ENCODE measurements at places on chromosomes 6 and 20.

- DNase-seq: no peak
Observed at GRCh38 chr6:42556462-42556861, 7.4 kb upstream of the UBR2 start.

DNA sequence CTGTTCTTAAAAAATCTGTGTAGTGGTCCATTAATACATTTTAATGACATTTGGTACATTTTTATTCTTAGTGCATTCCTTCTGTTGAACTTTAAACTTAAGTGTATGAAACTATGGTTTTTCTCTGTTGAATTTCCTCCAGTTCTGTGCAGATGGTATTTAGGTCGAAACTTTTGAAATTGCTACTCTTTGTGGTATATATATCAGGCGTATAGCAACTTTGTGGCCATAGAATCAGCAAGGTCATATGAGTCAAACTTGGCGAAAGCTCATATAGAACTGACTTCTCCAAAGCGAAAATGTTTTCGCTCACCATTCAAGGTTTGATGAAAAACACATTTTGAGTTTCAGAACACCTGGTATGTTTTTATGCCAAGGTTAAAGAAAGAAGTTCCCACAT is 93.7 kb downstream of the MAP3K4 start:
- no peak for DNase-seq

DNA sequence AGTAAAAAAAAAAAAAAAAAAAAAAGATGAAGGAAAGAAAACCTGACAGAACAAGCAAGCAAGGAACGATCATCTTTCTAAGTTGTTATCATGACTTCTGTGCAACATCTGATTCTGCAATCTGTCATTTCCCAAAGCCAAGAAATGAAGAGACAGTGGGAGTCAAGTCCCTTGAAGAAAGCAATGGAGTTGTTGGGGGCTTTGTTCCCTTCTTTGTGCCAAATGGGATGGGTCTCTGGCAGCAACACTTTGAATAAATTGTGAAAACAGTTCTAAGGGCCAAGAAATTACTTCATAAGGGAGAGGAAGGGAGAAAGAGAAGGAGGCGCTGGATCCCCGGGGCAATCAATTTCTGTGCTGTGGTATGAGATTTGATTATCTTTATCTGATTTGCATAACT is 33.3 kb upstream of the RSPO3 start:
- DNase-seq: no peak

- no peak for DNase-seq
Observed at GRCh38 chr6:51094271-51094670, 275.6 kb downstream of the TFAP2B start.

DNA sequence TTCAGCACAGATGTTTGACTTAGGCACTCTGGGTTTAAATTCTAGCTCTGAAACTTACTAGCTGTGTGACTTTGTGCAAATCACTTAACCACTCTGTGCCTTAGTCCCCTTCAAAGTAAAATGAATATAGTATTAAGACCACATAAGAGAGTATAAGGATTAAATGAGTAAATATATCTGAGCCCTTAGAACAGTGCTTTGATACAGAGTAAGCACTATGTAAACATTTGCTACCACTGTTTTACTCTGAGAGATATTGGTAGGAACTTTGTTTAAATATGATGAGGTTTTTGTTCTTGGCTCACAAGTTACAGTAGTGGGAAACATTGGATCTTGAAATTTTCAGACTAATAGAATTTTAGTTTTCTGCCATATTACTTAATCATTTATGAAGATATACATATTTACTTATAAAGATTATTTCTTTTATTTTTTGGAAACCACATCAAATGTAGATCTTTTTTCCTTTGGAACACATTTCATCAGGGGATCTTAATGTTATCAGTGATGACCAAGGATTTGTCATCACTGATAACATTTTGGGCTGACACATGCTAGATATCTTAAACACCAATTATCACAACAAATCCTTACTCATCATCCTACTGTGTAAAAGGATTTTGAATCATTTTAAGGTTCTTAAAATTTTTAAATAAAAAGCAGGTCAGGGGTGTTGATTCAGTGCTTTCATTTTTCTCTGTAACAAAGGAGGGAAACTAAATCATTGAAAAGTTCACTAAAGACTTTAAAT is 226.2 kb downstream of the EYA4 start:
- DNase-seq: no peak

DNA sequence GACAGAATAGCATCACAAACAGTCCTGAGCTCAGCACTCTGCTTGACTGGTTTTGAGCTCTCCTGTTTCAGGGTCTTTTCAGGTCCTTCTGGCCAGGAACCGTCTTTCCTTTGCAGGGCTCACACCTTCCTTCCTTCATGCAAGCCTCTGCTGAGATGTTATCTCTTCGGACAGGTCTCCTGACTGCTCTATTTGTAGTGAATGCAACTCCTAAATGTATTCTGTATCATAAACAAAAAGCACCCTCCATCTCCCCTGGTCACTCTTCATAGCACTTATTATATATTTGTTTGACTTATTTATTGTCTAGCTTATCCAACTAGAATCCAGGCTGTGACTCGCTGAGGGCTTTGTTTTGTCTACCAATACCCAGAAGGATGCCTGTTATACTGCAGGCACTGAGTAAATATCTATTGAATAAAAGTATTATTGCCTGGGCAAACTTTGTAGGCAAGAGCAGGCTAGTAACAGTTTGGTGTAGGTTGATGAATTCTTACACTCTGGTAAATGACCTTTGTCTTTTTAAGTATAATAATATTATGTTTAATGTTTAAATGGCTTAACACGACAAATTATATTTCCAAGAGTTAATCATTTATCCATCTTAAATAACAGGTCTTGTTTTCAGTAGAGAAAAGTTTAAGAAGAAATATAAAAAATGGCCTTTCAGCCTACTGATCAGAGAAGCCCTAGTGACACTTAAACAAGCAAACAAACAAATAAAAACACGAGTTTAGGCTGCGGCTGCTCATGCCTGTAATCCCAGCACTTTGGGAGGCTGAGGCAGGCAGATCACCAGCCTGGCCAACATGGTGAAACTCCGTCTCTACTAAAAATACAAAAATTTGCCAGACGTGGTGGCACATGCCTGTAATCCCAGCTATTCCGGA is 199.7 kb downstream of the BCAS1 start:
- DNase-seq: no peak

Data from stimulated activated CD4-positive, alpha-beta T cell treated with anti-CD3 and anti-CD28 coated beads, TNF-alpha, amount 100 ng/mL, for 48 hours (primary cell).